NCI-H2227 treated with DMSO at 0.1 percent for 48 hours (cell line): ENCODE measurements at places on chromosomes 12 and 14.

GRCh38 chr12:97276661-97277429, 185.8 kb upstream of the RMST start:
- DNase-seq, result no peak

- DNase-seq, result no peak
These were observed 424.0 kb downstream of the ZFP36L1 start for GRCh38 chr14:68368850-68369249.

DNA sequence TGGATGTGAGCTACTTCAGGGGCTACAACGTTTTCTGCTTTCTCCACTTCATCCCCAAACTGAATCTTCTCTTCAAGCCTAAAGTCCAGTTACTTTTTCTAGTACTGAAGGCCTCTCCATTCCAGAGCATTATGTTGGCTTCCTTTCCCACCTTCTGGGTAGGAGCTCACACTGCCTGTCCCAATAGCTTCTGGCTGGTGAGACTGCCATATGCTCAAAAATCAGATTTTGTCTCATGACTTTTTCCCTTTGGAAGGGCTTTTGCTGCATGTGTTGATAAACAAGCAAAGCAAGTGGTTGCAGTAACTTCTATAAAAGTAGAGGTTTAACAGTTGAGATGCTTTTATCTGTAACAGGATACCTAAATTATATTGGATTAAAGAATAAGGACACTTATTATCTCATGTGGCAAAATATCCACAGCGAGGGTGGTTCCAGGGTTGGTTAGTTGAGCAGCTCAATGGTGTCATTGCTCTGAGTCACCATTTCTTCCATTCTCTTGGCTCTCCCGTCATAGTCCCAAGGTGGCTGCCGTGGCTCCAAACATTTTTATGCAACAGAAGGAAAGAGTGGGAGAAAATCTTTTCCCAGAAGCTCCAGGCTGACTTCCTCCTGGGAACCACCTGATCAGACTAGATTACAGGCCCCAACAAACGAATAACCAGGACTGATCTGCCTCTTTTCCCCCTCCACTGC, 15.1 kb upstream of the PPFIBP1 start:
- DNase-seq, result no peak

GRCh38 chr12:11756022-11756421, 106.5 kb downstream of the ETV6 start:
- DNase-seq, result no peak

- no peak for DNase-seq
These were observed 104.3 kb downstream of the FLRT2 start for GRCh38 chr14:85634205-85634604.

GRCh38 chr12:99281277-99281676, 366.3 kb upstream of the GARIN6 start:
- DNase-seq, result no peak

GRCh38 chr12:130764475-130765185, 48.5 kb upstream of the RIMBP2 start:
- DNase-seq, result no peak

DNA sequence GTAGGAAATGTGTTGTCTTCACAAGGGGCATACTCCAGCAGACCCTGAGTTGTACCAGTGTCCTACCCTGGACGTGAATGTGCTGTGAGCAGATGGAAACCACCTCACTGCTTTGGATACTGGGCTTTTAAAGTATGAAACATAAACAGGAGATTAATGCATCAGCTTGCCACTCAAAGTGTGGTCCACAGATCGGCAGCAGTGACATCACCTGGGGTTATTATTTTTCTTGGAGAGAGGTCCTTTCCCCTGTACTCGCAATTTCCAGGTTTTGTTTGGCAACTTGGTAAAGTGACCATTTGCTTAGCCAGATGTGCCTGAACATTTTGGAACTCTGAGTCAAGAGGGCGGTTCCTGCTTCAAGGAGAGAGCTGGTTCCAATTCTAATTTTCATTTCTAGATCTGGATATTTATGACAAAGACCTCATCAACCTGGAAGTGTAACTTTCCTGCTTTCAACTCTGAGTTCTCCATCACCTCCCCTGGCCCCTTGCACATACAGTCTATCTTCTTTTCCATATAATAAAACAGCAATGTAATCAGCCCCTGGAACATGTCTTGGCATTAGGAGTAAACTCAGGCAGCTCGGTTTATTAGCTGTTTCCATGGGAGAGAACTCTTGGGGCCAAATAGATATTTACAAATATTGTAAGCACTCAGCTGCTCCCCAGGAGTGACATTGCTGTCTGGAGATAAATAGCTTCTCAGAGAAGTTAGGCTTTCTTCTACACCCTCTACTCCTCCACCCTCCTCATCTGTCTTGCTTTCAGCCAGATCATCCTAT, 237.0 kb upstream of the TBX3 start:
- DNase-seq, result no peak

DNA sequence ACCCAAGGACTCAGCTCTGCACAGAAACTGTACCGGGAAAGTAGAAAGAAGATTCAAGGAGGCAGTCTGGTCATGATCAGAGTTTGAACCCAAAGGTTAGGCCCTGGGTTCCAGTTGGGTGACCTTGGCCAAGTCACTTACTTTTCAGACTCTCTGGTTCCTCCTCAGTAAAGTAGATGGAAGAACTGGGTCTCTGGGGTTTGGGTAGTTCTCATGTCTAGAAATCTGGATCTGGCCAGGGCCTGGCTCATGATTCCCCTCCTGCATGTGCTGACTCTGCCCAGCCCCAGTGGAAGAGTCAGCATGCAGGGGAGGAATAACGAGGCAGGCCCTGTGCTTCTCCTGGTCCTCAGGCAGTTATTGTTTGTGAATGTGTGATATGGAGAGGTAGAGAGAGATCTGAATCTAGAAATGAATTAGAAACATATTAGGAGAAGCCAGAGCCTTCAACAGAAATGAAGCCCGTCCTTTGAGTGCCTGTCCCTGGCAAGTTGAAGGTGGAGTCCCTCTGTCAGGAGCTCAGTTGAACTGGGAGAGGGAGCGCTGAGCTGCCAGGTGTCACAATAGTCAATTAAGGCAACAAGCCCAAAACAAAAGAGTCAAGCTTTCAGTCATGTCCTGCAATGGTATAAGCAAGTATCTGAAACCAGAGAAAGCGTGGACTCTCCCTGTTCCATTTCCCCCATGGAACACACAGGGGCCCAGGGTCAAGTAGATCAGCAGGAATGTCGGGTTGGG, 131.3 kb upstream of the HIF1A start:
- no peak for DNase-seq

DNA sequence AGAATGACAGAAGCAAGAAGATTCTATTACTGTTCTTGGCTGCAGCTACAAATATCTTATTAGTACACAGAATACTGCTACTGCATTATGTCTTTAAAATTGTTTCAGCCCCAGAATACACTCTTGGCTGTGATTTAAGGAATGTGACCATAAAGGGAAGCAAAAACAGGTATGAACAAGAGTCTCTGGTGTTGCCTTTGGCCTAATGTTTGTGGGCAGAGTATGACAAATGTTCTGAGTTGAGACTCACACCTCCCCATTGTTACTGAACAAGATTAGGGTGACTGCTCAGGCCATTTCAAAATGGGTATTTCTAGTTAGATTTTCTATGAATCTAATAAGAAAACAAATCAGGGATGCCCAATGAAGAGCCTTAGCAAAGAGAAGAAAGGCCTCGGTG, 28.5 kb downstream of the TTC6 start:
- no peak for DNase-seq

GRCh38 chr12:47078733-47079467, 521 bp upstream of the PCED1B start:
- no peak for DNase-seq

- DNase-seq, result no peak
These were observed 689.7 kb downstream of the BCL11B start for GRCh38 chr14:98582276-98582675.

DNA sequence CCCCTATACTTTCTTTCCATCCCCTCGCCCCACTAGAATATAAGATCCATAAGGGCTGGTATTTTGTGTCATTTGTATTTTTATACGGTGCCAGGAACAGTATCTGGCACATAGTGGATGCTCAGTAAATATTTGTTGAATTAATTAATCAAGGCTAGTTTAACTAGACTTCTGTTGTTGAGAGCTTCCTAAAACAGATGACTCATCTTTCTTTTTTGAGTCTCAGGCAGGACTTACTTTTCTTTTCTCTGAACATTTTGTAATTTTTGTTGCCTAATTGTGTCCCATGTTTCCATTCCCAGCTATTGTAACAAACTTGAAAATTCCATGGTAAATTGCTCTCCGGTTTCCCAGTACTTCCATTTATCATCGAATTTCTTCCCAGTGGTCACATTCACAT, 16.7 kb downstream of the STK38L start:
- DNase-seq, result no peak

DNA sequence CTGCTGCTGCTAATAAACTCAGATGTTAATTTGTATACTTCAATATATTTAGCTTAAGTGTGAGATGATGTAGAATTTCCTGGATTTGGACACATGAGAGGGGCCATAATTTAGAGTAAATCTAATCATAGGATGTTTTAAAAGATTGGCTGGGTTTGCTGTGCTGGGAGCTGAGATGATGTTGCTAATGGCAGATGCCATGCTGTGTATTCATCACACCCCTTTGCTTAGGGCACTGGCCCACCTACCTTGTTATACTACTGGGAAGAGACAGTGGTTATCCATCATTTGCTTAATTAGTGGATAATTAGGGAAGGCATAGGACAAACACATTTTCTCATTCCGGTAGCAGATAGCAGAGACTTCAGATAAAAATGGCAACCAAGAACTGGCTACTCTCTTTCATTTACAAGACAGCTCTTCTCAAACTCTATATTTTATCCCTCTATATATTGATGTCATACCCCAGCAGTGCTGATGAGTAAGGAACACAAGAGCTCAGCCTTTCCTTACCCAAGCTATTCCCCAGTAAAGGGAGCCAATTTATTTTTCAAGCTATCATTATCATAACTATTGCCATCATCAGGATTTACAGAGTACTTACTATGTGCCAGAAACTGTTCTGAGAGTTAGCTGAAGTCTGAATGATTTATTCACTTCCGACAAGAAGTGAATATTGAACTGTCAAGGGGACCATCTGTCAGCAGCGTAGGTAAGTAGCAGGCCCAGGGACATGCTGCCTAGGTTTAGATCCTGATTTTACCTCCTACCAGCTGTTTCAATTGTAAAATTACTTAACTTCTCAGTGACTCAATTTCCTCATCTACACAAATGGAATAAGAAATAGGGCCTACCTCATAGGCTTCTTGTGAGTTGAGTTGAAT, 204.6 kb upstream of the FLRT2 start:
- no peak for DNase-seq

DNA sequence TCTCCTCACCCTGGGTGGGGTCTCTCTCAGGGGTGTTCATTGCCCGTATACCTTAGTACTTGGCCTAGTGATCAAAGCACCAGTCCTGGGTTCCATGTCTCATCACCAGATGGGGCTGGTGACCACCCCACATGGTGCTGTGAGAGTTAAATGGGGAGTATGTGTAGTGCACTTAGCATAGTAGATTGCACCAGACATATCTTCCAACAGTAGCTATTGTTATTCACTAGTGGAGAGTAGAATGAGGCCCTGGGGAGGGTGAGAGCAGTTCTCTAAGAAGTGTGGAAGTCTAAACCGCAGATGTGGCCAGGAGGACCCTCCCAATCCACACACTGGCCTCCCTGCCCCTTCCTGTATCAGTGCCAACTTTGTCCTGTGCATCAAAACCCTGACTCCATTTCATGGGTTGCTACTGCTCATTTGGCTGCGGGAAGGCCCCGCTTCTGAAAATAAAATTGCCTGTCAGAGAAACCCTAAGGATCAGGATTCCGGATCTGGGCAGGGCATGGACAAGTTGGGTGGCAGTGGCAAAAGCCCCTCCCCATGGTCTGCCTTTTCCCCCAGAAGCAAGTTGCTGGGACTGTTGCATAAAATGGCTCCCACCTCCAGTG, 4.4 kb downstream of the CD9 start:
- DNase-seq, result no peak

DNA sequence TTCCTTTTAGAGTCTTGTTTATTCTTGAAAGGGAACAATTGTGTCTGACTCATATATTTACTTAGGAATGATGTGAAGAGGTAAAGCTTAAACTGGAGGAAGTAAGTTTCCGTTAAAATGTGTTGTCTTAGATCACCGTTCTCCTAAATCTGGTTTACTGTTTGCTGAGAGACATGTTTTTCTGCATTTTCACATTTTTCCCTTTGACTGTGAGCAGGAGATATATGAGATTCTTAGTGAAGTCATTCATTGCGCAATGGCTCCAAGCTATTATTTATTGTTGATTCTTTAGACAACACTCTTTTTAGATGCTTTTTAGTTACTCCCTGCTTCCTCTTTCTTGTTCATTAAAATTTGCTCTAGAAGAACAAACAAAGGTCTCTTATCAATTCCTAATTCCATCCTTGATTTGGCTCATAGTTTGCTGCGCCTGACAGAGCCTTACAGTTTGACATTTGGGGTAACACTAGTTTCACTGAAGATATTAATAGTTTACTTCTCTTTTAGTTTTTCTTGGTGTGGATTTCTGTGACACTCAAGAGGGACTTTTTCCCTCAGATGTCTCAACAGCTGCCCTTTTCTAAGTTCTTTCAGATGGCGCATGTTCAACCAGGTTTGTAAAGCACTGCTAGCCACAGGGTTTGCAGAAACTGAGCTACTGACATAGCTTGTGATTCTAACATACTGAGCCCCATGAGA, 11.4 kb downstream of the CLECL1 start:
- DNase-seq, result no peak

DNA sequence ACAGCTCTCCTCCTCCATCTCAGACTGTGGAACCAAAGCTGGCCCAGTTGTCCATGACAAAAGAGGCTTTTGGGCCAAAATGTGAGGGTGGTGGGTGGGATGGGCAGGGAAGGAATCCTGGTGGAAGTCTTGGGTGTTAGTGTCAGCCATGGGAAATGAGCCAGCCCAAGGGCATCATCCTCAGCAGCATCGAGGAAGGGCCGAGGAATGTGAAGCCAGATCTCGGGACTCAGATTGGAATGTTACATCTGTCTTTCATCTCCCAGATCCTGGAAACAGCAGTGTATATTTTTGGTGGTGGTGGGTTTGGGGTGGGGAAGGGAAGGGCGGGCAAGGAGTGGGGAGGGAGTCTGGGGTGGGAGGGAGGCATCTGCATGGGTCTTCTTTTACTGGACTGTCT, 11.8 kb upstream of the TAMALIN start:
- DNase-seq, result no peak

DNA sequence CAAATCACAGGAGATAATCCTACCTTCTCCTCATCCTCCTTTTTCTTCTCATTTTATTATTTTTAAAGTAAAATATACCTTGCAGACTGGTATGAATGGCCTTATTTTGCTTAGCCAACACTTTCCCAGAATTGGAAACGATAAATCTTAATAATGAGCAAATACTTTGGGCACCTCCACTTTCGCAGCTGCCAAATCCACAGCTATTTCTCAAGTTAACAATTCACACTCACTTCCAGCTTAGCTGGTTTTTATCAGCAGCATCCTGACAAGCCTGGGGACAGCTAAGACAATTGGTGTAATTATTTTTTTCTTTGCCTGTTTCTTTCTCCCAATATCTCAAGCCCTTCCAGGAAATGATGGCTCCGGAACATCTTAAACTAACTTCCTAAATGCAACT, 867.5 kb upstream of the TMEM132C start:
- DNase-seq, result no peak

DNA sequence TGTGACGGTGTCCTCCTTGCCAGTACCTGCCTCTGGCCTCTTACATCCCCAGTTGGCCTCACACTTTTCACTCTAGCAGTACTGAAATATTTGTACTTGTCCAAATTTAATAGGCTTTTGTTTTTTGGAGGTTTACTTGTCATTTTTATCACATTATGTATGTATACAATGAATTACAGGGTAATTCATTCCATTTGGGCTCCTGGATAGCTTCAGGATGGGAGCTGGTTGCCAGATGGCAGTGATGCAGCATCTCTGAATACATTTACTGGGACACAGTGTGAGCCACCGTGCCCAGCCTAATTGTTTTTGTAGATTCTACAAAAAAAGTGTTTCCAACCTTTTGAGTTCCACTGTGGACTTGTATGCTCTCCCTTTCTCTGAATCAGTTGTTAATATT, 13.4 kb downstream of the CCDC77 start:
- DNase-seq, result no peak
